ENCODE measurements at places on chromosomes 12 and 14.

DNA sequence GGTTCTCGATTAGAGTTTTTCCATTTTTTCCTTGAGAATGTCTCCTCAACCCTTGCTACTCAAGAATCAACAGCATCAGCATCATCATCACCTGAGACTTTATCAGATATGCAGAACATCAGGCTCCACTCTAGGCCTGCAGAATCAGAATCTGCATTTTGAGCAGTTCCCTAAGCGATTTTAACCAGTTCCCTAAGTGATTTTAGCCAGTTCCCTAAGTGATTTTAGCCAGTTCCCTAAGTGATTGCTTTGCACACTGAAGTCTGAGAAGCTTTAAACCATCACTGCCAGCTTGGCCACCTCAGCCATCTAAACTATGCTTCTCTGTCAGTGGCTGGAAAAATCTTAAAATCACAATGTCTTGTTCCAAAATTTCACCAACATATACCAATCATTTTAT lies 29.4 kb upstream of the SLC38A1 start:
- no peak for DNase-seq

DNA sequence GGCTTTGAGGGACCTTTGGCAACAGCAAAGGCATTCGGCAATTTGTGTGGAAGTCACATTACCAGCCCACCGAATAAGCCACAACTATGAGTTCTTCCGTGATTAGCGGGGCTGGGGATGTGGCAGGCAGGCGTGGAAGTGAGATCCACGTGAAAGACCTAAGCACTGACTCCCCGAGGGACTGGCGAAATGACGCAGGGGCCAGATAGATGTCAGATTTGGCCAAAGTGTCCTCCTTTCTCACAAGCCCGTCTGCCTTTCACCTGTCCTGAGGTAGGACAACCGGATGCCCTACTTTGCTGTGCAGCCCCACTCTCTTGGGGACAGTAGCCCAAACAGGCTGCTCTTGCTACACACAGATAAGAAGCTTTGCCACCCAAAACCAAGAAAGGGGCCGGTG lies 54.5 kb downstream of the DPF3 start:
- no peak for DNase-seq

- no peak for DNase-seq
Measured at GRCh38 chr12:53709671-53710070, 17.6 kb downstream of the CALCOCO1 start.

DNA sequence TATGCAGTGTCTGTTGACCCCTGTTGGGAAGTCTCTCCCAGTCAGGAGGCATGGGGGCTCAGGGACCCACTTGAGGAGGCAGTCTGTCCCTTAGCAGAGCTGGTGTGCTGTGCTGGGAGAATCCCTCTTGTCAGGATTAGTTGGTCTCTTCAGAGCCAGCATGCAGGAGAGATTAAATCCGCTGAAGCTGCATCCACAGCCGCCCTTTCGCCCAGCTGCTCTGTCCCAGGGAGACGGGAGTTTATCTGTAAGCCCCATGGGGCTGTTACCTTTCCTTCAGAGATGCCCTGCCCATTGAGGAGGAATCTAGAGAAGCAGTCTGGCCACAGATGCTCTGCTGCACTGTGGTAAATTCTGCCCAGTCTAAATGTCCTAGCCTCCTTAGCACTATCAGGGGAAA lies 13.1 kb upstream of the KLRC1 start:
- DNase-seq: no peak

DNA sequence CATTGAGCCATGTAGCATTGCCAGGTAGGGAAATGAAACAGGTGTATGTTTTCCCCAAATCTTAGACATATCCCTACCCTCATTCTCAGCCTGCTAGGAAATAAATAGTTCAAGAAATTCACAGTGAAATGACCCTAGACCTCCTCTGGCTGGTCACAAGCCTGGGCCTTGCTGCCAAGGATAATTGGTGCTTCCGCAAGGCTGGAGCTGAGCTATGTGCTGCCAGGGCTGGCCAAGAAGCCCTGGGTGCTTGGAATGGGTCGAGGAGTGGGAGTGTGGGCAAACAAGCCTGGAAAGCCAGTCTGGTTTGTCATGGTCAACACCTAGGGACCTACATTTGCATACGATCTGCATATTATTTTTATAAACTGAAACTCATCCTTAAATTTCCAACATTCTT lies 31.3 kb upstream of the SLC10A1 start:
- no peak for DNase-seq

DNA sequence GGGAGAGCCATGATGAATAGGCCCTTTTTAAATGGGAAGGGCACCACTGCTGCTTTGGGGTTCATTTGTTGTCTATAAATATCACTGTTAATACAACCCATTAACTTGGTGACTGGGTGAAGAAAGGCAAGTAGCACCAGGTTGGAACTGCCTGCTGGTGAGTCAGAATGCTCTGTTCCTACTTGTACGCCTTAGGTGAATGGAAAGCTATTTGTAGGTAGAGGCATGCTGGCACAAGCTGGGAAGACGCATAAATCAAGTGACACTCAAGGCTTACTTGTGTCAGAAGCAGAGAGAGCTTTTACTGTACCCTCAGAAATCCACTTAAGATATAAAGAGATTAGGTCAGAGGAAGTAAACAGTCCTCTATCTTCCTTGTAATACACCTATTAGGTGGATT lies 142.5 kb downstream of the TMX1 start:
- DNase-seq: no peak

GRCh38 chr12:31584782-31585181 lies 6.2 kb downstream of the DENND5B start:
- no peak for DNase-seq

- DNase-seq: peak; percentile 81
Measured at GRCh38 chr14:77071938-77072388, 26.1 kb upstream of the CIPC start.

DNA sequence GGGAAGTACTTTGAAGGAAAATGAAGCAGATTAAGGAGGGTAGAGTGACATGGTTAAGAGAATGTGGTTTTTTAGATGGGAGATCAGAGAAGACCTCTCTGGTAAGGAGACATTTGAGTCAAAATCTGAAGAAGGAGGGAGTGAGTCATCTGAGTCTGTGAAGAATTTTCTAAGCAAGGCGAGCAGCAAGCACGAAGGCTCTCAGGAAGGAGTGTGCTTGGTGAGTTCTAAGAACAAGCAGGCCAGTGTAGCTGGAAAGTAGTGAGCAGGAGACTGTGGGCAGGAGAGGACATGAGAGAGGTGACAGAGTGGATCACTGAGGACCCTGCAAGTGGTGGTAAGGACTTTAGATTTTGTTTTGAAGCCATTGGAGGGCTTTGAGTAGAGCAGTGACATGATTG lies 76.3 kb upstream of the FUT8 start:
- no peak for DNase-seq

GRCh38 chr12:22858849-22859570 lies 234.0 kb downstream of the ETNK1 start:
- peak; percentile 6 for DNase-seq

DNA sequence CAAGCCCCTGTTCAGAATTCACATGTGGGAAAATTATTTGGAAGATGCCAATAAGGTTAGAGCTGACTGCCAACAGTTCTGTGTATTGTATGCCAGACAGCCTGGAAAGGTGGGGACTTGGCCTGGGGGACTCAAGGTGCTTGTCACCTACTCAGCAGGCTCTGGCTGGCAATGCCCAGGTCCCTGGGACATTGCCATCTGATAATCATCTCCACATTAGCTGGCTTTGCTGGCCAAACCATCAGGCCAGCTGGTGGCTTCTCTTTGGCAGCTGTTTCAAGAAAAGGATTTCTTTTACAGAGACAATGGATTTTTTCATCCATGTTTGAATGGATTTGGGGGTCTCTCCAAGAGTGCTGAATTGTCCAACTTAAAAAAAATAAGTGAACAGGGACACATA lies 165.2 kb downstream of the BRMS1L start:
- no peak for DNase-seq

All from urothelium cell line (cell line).